ENCODE measurements at places on chromosomes 3 and 15.

DNA sequence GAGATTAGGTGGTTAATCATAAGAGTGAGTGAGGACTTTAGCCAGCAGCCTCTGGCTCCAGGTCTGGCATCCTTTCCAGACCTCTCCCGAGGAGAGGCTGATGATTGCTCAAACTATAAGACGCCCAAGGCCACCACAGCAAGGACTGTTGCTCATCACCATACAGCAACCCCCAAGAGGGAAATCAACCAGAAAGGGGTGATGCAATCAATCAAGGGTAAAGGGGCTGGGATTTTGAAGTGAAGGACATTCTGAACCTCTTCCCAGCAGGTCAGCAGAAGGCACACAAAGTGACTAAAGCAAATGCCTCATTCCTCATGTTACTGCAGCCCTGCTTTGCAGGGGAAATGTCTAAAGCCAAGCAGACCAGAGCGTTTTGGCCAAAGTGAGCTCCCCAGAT is 247.3 kb upstream of the IGF1R start:
- no peak for DNase-seq

DNA sequence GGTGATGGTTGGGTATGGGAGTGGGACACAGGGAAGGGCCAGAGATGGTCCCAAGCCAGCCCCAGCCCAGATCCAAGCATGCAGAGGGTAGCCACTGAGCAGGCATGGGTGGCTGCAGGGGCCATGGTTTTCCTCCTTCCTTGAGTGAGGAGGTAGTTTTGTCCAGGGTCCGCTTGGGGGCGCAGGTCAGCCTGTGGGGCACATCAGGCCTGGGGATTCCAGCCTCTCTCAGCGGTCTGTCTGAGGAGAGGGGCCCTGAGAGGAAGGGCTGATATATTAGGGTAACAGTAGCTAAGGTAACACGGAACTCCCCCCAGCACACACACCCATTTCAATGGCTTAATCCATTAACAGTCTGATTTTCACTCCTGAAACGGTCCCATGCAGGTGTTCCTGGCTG is 22.7 kb upstream of the LCTL start:
- DNase-seq = no peak

- no peak for DNase-seq
Measured at GRCh38 chr3:27590437-27591298, 106.5 kb upstream of the SLC4A7 start.

DNA sequence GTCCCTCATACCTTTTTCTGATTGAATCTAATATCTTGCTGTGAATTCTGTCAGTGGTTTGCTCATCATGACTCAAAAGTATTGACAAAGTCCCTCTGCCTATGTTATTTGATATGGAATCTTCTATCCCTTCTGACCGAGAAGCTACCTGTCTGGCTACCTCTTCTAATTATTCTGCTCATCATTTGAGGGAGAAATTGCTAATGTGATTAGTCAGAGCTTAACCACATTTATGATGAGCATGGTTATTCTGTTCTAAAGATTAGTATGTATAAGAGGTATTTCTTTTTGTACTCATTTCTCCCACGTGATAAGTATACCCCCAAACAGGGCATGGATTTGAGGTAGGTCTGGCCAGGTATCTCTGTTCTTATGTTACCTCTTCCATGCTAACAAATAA is 428.4 kb upstream of the KCNMB2 start:
- no peak for DNase-seq

GRCh38 chr3:177561365-177561764 is 364.1 kb upstream of the TBL1XR1 start:
- DNase-seq = no peak

GRCh38 chr3:162437480-162437879 is 940.9 kb downstream of the OTOL1 start:
- DNase-seq = no peak

GRCh38 chr3:72974956-72975355 is 21.7 kb upstream of the PPP4R2 start:
- no peak for DNase-seq

- DNase-seq = no peak
Measured at GRCh38 chr3:99637016-99637367, 1.4 kb upstream of the COL8A1 start.

- no peak for DNase-seq
Measured at GRCh38 chr3:157220211-157220610, 60.3 kb upstream of the CCNL1 start.

DNA sequence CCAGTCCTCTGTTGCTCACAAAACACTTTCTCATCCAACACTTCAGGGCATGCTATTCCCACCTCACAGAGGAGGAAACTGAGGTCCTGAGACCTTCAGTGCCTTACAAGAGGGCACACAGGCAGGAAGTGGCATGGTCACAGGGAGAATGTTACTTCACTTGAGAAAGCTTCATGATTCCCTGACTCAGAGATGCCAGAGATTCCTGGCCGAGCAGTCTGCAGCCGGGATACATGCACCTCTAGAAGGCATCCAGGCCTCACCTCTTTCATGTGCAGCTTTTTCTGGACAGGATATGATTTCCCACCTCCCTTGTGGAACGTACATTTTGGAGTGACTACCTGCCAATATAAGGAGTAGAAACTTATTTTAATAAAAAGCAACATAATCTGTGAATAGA is 2.8 kb upstream of the SST start:
- no peak for DNase-seq

DNA sequence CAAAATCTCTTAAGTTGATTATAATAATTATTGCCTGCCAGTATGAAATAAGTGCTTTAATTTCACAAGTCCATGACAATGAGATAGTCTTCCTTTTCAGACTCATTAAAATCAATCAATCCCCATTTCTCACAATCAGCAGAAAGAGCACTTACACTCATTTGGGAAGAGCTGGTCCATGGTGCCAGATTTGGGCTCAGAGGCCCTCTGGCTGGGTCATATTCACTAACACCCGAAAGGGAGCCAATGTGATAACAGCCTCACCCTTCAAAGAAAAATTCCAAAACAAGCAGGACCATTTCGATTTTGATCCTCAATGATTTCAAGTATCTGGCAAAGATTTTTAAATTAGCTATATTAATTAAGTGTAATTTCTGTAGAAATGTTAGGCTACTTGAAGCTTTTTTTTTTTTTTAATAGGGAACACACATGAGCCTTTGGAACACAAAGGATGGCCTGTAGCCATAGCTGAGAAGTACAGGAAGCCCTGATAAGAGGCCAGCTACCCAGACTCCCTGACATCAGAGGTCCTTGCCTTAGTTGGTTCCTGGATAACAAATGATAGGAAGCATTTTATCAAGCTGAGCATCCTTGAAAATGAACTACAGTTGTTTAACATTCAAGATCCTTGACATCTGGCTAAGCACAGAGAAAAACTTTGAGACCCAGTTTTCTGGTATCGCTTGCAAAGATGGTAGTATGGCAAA is 17.1 kb downstream of the MCF2L2 start:
- DNase-seq = no peak

GRCh38 chr3:80492162-80492561 is 724.4 kb upstream of the ROBO1 start:
- no peak for DNase-seq

GRCh38 chr15:38401106-38401505 is 52.8 kb upstream of the FAM98B start:
- DNase-seq = no peak

DNA sequence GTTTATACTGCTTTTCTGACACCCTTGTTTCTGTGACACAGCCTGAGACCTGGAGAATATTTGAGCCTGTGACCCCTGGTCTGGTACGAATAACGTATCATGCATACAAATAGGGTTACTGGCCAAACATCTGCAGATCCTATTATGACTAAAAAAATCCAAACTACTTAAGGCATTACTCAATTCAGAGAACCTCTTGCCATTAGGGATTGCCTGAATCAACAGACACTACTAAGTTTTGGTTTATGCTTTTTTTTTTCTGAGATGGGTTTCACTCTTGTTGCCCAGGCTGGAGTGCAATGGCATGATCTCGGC is 35.4 kb downstream of the OSBPL10 start:
- DNase-seq = no peak

DNA sequence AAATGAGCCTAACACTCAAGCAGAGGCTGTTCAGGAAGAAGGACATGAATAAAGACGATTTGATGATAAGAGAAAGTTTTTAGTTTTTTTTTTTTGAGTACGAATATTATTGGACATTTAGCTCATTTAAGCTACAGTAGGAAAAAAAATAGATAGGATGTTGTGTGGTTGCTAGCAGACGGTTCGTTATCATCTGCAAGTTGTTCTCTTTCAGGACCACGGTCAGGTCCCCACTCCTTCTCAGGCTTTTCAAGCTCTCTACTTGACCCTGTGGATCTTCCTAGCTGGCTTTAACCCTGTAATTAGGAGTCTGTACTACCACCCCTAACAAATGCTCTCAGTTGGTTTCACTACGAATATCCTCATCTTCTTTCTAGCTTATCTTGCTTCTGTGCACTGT is 1.1 kb downstream of the KCNH8 start:
- DNase-seq = no peak

GRCh38 chr3:170751083-170751898 is 118.7 kb downstream of the RPL22L1 start:
- no peak for DNase-seq

DNA sequence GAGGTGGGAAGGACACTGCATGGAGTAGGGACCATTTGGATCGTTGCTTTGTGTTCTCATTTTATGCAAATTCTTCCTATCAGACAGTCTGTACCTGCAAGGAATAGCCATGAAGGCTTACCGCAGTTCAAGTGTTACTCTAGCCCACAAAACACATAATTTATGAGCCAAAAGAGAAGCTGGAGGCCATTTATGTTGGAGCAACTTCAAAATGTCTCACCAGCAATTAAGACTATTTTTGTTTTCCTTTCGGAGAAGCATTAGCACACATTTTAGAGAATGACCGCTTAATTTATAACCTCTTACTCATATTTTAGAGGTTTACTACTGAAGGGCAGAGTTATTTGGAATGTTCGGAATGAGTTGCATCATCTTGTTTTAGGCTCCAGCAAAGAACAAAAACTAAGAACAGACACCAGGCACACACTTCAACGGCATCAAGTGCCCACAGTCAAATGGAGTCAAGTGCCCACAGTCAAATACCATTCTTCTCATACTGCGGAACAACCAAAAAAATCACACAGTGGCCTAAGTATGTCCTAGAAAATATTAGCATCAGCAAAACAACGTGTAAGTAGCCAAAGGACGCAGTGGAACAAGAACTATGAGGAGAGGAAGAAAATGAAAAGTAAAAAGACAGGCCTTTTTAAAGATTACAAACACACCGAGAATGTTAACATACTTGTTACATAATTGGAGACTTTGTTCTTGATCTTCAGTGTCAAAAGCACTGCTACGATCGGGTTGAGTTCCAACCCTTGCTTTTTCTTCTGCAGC is 17.5 kb upstream of the GOLGA8J start:
- DNase-seq = no peak

DNA sequence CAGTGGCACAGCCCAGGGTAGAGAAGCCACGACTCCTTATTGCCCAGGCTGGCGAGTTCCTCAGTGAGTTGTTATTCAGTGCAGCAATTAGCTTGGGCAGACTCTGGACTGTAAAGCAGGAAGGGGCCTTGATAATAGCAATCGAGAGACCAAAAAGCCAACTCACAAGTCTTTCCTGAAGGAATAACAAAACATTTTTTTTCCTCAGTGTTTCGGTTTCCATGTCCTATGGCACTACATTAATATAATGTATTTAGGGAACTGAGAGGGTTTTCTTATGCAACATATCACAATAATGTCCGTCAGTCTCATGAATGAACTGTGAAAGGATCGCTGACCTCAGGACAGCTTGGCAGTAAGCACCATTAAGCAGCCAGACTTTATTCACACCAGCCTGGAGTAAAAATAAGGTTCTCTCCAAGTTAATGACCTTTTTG is 248.9 kb upstream of the TBL1XR1 start:
- DNase-seq = no peak

DNA sequence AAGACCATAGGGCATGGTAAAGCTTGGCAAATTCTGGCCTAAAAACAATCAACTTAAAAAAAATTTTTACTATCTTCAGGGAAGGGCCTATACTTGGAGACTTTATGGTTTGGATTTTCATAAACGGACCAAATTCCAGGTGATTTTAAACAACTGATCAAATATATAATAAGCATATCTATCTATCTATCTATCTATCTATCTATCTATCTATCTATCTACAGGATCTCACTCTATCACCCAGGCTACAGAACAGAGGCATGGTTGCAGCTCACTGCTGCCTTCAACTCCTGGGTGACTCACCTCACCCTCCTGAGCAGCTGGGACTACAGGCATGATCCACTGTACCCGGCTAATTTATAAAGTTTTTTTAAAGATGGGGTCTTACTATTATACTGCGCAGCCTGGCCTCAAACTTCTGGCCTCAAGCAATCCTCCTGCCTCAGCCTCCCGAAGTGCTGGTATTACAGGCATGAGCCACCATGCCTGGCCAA is 6.7 kb downstream of the SPPL2A start:
- DNase-seq = no peak

DNA sequence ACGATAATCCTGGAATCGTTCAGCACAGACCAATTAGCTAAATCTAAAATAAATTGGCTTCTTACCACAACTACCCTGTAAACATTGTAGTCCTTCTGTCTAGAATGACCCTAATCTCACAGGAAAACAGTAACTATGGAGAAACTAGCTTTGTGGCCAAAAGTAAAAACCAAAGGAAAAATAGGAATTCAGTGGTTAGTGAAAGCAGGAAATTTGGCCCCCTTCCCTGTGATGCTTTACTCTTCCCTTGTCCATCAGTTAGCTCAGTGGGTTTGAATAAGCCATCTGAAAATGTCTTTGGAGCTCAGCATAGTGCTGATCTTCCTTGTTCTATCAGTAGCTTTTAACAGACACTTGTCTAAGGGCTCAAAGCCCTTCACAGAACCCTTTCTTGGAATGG is 1.6 kb downstream of the NMD3 start:
- DNase-seq = no peak

DNA sequence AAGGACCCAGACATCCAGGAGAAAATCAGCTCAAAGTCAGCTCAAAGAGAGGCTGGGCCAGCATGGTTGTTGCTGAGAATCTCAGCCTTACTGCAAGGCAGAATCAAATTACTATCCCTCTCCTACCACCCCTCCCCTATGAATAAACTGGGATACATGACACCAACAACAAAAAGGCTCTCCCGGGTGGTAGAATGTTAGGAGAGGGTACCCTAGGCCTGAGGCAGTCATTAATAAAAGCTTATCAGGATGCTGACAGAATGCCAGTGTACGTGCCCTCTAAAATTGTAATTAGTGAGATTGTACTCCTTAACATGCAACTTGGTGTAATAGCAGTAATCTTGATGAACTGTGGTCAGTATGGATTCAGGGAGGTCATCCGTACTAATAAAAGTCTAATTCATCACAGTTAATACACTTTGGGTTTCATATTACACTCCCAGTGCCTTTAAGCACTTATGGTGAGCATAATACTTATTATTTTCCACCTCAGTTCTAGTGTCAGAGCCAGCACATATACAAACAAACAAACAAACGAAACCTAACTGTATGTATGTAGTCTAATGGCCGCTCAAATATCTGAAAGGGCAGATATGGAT is 76.5 kb downstream of the B3GALNT1 start:
- DNase-seq = no peak

All from activated CD8-positive, alpha-beta memory T cell treated with anti-CD3 and anti-CD28 coated beads for 1 hour (primary cell).